Activated gamma-delta T cell treated with anti-CD3 and anti-CD28 coated beads, Interleukin-2, amount 50 U/mL, for 16 hours (primary cell): ENCODE measurements at places on chromosomes 4 and X.

DNA sequence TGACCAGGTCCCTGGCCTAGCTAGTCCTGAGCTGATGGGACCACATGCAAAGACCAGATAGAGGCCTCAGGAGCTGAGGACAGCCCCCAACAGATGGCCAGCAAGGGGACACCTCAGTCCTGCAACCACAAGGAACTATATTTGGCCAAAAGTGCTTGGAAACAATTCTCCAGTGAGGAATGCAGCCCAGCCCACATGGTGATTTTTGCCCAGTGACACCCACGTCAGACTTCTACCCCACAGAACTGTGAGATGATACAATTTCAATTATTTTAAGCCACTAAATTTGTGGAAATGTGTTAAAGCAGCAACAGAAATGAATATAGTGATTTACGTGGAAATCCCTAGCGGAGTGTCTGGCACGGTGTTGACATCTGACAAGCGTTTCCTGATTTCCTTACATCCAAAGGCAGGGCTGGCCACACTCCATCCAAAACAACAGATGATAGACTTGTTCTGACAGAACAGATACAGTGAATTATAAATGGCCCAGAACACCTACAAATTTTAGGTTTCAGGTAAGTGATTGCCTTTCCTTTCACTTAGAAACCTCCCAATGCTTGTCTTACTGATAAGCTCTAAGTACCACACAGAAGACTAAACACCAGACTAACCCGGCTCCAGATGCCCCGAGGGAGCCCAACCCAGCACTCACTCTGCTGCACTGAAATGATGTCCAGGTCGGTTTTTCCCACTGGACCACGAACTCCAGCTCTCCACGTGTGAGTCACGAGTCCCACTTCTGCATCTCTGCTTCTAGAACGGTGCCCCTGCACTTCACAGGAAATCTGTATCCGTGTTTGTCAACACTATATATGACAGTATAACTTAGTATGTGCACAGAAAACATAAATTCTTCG, 5.8 kb downstream of the AFAP1 start:
- DNase-seq, result no peak

- DNase-seq, result no peak
These were observed 899 bp upstream of the TMPRSS11D start for GRCh38 chr4:67884701-67885100.

DNA sequence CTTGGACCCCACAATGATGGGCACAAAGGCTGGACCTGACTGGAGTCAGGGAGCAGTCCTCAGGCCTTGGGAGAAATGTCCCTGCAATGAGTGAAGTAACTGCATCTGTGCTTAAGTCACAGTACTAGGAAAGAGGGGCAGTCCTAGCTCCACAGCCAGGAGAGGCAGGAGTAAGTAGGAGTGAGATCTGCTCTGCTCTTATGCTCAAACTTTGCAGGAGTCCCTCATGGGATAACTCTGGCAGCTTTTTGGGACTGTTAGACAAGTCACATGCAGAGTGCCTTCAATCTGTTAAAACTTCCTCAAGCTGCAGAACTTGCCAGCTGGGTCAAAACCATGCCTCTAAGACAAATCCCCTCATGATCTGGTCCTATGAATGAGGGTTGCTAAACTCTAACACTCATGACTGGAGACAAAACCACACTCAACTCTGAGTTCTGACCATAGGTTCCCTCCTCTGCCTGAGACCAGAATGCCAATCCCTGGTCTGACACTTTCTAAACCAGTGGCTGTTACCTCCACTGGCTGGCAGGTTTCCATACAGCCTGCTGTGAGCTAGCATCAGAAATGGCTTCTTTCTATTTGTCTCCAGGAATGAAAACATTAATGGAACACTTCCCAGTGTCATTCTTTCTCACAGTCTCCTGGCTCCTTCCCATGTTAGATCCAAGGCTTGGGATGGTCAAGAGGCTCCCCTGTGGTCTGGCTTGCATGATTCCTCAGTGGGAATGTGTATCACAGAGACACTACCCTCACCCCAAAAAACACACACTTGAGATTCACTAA, 819.3 kb downstream of the PCDH7 start:
- DNase-seq, result no peak

DNA sequence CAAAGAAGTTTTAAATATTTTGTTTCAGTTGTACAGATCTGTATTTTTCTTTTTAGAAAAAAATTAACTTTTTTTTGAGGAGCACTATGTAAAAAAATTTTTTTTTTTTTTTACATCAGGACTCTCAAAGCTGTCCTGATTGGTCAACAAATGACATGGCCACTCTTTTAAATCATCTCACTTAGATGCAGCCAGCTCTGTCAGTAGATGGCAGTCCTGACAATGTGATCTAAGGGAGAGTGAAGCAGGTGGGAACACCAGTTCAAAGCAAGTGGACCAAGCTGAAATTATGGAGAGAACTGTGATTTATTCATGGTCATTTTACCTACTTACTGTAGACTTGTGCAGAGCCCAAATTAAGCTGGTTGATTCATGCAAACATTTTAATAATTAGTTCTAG, 174.7 kb upstream of the GPRIN3 start:
- DNase-seq, result no peak

DNA sequence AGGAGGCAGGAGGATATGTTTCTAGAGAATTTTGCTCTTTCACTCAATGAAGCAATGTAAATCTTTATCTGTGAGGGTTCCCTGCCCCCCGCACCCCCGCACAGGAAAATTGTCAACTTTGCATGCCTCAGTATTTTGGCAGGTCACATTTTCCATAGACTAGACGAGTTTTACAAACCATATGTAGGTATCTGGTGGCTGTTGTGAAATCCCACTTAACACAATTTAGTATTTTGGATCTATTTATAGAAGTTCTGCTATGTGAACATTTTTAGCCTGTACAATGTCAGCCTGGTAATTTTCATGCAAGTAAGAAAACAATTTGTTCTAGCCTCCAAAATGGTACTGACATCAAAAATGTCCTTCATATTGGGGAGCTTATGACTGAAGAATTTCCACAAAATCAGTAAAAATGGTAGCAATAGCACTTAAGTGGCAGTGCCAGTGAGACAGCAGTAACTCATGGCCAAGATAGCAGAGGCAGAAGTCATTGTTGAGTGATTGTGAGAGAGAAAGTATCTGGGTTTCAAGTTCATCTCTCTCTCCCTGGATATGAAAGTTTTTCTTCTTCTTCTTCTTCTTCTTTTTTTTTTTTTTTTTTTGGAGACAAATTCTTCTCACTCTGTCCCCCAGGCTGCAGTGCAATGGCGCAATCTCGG, 12.4 kb upstream of the FRYL start:
- DNase-seq, result no peak

DNA sequence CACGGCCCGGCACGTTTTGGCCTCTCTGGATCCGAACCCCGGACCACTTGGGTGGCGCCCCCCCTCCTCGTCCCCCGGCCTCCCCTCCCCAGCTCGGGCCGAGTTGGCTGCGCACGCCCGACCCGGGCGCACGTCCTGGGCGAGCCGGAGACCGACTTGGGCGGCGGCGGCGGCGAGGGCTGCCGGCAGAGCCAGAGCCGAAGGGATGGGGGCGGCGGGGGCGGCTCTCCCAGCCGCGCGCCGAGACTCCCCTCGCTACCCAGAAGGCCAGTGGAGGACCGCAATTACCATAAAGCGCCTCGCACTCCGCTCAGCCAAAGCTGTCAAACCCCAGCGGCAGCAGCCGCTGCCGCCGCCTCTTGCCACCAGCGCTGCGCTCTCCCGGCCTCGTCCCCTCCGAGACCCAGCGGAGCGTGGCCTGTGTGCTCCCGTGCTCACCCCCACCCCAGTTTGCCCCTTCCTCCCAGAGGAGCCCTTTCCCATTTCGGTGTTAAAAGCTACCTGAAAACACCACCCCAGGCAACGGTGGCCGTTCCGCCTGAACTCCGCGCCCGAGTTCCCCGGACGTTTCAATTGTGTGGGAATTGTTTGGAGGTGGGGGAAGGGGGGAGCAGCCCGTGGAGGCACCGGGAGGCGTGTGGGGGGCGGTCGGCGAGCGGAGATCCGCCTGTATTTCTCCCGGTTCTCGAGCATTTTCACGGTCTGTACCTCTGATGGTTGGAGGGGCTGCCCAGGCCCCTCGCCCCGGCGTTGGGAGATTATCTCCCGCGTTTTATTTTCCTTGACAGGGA, 701 bp upstream of the BCOR start:
- DNase-seq, result no peak

- no peak for DNase-seq
These were observed 79.6 kb downstream of the SMIM20 start for GRCh38 chr4:25993395-25994185.

GRCh38 chr4:103046416-103047290, 27.1 kb upstream of the SLC9B1 start:
- DNase-seq, result peak; percentile 9

- DNase-seq, result no peak
These were observed 4.5 kb downstream of the UBA1 start for GRCh38 chrX:47198026-47198686.

DNA sequence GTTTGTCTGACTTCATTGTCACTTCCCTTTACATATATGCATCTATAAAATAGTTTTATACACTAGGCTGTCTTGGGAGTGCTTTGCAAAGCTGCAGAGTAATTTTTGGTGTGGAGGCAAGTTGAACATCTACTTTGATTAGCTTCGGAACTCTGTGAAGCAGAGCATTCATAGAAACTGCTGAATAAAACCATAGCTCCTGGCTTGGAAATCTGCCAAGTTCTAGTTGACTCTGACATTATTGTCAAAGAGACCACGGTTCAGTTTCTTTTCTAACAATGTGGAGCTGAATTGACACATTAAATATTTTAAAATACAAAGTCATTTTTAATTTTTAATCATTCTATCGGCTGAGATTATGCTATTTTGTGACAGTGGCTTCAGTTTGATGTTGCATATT, 335.0 kb downstream of the BMPR1B start:
- no peak for DNase-seq

GRCh38 chr4:113618205-113618604, 143.3 kb downstream of the CAMK2D start:
- DNase-seq, result no peak

- DNase-seq, result no peak
These were observed 197.8 kb downstream of the PDGFC start for GRCh38 chr4:156773648-156774357.

- DNase-seq, result no peak
These were observed 48.6 kb downstream of the RPGR start for GRCh38 chrX:38278682-38279081.

GRCh38 chrX:110675886-110676285, 119.7 kb downstream of the CHRDL1 start:
- no peak for DNase-seq

GRCh38 chrX:37958525-37959211, 47.7 kb upstream of the SYTL5 start:
- DNase-seq, result no peak

- no peak for DNase-seq
These were observed 60.9 kb upstream of the IL13RA1 start for GRCh38 chrX:118666521-118666920.

DNA sequence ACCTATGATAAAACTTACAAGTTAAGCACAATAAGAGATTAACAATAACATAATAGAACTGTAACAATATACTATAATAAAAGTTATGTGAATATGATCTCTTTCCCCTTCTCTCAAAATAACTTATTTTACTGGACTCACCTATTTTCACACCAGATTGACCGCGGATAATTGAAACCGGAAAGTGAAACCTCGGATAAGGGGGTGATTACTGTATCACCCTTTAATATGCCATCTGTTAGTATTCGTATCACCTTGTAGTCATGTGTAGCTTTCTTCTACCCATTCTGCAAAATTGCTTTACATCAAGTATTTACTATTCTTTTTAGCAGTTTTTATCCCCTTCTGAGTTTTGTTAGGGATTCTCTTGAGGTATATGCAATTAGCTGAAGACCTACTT, 1.8 kb downstream of the SPCS3 start:
- DNase-seq, result no peak

DNA sequence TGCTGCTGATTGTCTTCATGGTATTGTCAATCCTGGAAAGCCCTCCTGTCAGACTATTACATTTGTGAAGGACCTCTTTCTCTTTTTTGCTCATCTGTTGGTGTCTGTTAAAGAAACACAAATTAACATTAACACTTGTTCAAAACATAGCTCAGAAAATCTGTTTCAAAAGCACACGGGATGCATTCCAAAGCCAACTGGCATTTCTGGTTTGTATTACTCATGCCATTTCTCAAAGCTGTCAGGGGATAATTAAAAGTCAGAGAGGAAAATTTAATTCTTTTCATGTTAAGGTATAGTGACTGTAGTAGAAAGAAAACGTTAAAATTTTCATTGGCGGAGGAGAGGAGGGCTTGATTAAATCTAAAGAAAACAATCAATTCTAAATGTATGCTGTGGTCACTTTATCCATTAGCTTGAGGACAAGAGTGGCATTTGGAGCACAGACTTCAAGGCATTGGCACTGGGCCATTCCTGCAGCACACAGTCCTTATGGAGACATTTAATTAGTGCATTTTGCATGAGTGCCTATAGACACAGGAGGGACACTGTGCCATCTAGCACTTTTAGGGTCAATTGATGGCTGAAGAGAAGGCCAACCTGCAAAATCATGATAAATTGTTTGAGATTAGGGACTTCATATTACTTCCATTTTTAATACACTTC, 21.2 kb upstream of the GLRA2 start:
- DNase-seq, result no peak

DNA sequence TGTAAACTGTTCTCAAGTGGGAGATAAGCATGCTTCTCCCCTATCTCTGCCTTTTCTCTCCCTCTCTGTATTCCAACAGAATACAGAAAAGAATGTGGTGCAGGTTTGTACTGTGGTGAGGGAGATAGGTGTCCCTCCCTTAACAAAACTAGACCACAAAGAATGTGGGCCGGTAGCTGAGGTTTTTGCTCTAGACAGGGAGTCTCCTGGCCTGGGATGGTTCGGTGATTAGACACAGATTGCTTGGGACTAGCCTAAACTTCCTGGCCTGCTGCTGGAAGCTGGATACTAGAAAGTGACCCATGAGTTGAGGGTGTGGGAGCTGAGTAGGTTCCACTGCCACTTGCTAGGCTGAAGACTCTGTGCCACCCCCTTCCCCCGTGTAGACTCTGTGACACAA, 143.0 kb downstream of the CXXC4 start:
- DNase-seq, result no peak

DNA sequence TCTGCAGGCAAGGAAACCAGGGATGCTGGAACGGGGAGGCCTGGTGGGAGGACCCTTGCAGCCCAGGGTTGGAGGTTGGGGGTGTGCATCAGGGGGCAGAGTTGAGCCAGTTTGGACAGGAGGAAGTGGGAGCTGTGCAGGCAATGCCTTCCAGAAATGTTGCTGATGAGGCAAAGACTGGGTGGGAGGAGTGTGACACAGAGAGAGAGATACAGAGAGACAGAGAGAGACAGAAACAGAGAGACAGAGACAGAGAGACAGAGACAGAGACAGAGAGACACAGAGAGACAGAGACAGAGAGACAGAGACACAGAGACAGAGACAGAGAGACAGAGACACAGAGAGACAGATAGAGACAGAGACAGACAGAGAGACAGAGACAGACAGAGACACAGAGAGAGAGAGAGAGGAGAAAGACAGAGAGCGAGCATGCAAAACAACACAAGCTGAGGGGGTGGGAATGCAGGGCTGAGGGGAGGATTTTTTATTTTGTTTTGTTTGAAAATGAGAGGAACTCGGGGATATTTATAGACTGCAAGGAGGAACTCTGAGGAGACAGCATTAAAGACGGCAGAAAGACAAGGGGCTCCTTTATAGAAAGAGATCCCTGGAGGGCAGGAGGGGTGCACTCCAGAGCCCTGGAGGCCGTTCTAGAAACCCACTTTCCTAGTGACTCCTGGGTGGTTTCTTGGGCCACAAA, 1.9 kb upstream of the HAUS3 start:
- DNase-seq, result no peak

- no peak for DNase-seq
These were observed 184.1 kb downstream of the MID1IP1 start for GRCh38 chrX:38985375-38985774.

GRCh38 chrX:147333821-147334220, 519.3 kb upstream of the CXorf51A start:
- no peak for DNase-seq

GRCh38 chr4:101621120-101621519, 169.4 kb upstream of the BANK1 start:
- DNase-seq, result no peak
